ENCODE measurements at places on chromosomes 7 and 10.

DNA sequence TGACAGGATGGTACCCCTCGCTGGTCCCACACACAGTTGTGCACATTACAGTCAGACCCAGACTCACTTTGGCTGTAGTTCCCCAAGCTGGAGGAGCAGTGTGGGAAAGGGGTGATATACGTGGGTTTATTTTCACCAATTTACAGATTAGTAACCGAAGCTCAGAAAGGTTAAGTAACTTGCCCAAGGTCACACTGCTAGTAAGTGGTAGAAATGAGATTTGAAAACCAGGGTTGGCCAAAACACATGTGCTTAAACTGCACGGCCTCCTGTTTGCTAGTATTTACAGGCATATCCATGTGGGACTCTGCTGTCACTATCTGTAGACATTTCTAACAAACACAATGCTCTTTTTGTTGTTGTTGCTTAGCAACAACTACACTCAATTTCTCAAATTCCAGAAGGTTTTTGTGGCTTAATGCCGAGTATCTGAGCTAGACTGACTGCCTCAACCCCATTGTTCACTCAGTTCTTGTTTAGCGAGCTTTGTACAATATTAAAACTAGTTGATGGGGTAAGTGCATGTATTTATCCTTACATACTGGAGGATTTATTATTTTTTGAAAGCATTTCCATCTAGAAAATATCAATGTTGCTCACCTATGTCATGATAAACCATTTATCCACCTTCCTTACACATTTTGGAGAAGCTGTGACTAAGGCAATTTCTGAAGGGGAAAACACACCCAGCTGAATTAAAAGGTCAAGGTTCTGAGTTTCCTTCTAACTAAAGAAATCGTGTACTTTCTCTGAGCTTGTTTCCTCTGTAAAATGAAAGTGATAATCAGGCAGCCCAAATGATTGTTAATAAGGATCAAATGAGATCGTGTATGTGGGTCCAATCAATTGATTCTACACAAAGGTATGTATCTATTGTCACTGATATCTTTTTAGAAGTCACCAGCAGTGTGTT is 5.3 kb upstream of the TMEM139 start:
- no peak for DNase-seq

DNA sequence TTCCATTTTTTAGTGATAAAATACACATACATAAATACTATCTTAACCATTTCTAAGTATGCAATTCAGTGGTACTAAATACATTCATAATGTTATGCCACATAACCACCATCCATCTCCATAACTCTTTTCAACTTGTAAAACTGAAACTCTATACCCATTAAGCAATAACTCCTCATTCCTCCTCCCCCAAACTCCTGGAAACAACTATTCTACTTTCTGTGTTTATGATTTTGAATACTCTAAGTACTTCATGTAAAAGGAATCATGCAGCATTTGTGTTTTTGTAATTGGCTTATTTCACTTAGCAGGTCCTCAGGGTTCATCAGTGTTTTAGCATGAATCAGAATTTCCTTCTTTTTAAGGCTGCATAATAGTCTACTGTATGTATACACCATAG is 131.8 kb downstream of the TES start:
- no peak for DNase-seq

DNA sequence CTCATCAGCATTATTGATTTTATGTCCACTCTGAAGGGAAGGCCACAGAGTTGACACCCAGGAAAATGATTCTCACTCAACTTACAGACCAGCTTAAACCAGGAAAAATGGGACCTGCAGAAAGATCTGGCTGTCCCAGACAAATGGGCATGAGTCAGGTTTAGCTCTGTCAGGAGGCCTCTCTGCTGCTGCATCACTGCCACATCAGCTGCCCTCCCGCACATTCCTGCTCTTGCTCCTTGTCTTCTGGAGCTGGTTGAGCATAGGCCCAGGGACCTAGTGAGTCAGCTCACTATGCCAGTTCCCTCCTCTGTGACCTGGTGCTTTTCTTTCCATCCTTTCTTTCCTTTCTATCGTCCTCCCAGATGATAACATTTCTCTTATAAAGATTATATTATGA is 18.8 kb upstream of the SMNDC1 start:
- DNase-seq, result no peak

DNA sequence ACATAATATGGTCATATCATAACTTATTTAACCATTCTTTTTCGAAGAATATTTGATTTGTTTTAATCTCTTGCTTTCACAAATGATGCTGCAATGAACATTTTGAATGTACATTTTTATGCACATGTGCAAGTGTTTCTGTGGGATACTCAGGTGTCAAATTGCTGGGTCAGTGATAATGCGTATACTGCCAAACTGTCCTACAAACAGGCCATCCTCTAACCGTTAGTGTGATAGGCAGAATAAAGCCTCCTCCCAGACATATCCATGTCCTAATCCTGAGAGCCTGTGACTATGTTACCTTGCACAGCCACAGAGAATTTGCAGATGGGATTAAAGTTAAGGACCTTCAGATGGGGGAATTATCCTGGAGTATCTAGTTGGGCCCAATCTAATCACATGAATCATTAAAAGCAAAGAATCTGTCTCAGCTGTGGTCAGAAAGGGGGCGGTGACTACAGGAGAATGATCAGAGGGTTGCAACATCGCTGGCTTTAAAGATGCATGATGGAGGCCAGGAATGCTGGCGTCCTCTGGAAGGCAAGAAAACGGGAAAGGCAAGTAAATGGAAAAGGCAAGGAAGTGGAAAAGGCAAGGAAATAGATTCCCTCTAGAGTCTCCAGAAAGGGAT is 46.7 kb downstream of the FZD1 start:
- peak; percentile 73 for DNase-seq

GRCh38 chr10:96890580-96890979 is 58.5 kb downstream of the LCOR start:
- DNase-seq, result no peak

- DNase-seq, result no peak
Observed at GRCh38 chr7:7554649-7555575, 11.8 kb upstream of the MIOS start.

DNA sequence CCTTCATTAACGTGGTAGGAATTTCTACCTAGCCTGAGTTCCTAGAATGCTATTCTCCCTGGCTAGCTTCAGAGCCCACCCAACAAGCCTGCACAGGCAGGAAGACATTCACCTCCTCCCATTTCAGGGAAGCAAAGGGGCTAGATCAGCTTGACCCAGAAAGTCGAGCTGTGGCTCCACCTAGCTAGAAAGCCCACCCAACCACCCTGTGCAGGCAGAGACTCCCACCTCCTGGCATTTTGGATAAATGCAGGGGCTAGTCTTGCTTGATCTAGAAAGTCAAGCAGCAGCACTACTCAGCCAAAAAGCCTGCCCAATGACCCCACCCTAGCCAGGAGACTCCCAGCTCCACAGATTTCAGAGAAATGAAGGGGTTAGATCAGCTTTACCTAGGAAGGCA is 479.5 kb downstream of the SDK1 start:
- no peak for DNase-seq

DNA sequence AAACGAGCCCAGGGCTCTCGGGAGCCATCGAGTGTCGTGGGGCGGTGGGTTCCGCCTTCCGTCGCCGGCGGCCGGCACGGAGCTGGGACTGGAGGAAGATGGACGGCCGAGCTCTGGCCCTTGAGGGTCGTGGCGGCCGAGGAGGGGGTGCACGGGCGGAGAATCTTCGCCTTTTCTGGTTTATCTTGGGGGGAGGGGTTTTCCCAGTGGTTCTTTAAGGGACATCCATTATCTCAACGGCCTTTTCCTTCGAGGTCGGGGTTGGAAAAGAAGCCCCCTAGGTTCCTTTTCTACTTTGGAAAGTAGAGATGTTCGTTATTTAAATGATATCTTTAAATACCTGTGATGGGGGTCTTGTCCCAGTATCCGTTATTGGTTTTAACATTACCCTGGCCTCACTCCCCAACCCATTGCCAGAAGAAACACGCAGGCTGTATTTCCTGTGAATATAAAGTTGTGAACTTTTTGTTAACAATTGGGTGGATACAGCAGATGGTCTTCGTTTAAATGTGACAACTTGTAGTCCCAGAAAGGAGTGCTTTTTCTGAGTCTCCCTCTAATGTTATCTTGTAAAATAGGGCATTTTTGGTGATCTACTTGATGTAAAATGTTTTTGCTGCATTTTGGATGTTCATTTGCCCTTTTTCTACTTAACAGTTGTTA is 765 bp downstream of the CCAR1 start:
- no peak for DNase-seq

- no peak for DNase-seq
Observed at GRCh38 chr7:138015096-138015495, 13.2 kb upstream of the CREB3L2 start.

DNA sequence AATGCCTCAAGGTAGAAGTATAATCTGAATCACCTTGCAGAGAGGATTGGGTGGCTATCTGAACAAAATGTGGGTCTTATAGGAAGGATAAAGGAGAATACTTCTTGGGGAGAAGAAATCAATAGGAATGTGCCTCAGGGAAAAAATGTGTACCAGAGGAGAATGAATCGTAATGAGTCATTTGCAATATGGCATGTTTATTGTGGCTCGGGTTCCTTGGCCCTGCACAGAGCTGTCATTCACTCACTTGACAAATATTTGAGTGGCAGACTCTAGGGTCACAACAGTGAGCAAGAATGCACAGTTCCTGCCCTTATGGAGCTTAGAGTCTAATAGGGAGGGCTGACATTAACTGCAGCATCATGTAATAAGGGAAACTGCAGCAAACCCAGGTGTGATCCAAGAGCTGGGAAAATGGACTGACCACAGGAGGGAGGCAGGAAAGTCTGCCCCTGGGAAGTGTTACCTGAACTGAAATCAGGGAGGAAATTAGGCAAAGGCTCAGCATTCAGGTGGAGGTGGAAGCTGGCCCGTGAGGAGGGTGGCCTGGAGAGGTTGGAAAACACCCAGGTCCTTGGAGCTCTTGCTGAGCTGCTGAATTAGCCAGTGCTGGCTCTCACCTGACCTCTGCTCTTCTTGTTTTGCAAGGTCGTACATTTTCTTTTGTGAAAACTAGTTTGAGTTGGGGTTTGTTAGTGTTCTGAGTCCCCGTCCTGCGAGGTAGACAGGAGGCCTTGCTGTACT is 203.9 kb downstream of the FRMD4A start:
- DNase-seq, result no peak

- DNase-seq, result no peak
Observed at GRCh38 chr10:116470071-116470470, 42.4 kb downstream of the PNLIPRP3 start.

Measured in NCI-H524 treated with DMSO at 0.1 percent for 48 hours (cell line).